Fibroblast of villous mesenchyme (primary cell): ENCODE measurements at places on chromosomes 6 and 20. TPM values are rescaled to one million over a fixed set of nuclear protein-coding genes. Genes with fewer than 3 reads are reported as not detected.

GRCh38 chr6:141552463-141552862, 580.3 kb upstream of the GJE1 start:
- DNase-seq: peak; percentile 72

PERP gene
- total RNA-seq: 11.0 and 11.2 TPM in 2 replicates

- no peak for DNase-seq
Measured at GRCh38 chr6:134196568-134197193, 121.2 kb downstream of the SGK1 start.

DNA sequence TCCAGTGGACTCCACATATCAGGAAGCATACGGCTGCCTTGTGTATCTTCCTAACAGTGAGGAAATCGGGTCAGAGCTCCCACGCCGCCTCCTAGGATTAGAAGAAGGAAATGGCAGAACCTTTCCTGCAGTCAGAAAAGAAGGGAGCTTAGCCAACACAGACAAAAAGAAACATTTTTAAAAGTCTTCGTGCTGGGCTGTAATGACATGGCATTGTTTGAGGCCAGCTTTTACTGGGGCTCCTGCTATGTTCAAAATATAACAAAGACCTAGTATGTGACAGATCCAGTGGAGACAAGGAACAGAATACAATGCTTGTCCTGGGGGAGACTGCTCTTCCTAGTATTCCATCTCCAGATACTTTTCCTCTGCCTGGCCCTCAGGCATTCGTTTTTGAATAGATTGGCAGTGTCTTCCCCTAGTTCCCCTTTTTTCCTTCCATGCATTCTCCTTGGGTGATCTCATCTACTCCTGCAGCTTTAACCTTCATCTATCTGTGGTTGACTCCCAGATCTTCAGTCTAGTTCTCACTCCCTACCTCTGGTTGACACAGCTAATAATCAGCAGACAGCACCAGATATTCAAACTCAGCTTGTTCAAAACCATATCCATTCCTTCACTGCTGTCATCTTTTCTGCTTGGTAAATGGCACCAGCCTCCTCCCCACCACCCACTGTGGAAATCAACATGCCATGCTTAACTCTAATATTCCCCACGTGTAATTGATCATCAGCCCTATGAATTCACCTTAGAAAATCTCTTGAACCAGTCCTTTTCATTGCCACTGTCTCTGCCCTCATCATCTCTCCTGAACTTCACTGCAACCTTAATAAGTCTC, 94.5 kb upstream of the VSTM2L start:
- DNase-seq: no peak

- peak; percentile 18 for DNase-seq
Measured at GRCh38 chr6:147268254-147268653, 64.0 kb downstream of the STXBP5 start.

TNXB gene
- 4.8 and 17.7 TPM in 2 replicates for total RNA-seq

- peak; percentile 87 for DNase-seq
Measured at GRCh38 chr6:147161974-147162495, 42.2 kb upstream of the STXBP5 start.

GRCh38 chr20:58267389-58268215, 39.1 kb upstream of the ANKRD60 start:
- no peak for DNase-seq

CYP39A1 gene
- 2.6 TPM in 2 replicates for total RNA-seq

DNA sequence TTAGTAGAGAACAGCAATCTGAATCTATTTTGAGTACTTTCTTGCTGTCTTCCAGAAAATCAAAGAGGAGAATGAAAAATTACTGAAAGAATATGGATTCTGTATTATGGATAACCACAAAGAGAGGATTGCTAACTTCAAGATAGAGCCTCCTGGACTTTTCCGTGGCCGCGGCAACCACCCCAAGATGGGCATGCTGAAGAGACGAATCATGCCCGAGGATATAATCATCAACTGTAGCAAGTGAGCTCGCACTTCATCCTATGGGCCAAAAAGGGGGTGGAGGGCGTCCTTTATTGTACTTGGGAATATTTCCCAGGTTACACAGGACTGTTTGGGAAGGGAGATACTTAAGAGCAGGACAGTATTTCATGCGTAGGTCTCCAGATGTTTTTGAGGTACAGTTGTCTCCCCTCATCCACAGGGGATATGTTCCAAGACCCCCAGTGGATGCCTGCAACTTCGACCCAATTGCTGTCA, 37.3 kb upstream of the PLCG1 start:
- DNase-seq: no peak

- no peak for DNase-seq
Measured at GRCh38 chr6:139147628-139148027, 12.7 kb downstream of the HECA start.

DNA sequence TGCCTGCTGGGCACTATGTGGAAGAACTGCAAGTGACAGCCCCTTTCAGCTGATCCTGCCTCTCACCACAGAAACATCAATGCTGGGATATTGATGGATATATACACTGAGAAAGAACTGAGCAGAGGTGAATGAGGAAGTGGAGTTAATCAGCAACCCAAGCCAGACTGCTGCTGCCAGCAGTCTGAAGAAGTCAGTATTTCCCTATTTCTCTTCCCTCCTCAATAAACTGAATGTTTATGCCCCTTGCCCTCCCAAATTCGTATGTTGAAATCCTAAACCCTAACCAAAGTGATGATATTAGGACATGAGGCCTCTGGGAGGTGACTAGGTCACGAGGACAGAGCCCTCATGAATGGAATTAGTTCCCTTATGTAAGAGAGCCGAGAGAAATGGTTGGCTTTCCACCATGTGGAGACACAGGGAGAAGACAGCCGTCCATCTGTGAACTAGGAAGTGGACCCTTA, 76.3 kb downstream of the CDK19 start:
- no peak for DNase-seq

- no peak for DNase-seq
Measured at GRCh38 chr20:23608251-23608846, 2.6 kb upstream of the CST9 start.

DNA sequence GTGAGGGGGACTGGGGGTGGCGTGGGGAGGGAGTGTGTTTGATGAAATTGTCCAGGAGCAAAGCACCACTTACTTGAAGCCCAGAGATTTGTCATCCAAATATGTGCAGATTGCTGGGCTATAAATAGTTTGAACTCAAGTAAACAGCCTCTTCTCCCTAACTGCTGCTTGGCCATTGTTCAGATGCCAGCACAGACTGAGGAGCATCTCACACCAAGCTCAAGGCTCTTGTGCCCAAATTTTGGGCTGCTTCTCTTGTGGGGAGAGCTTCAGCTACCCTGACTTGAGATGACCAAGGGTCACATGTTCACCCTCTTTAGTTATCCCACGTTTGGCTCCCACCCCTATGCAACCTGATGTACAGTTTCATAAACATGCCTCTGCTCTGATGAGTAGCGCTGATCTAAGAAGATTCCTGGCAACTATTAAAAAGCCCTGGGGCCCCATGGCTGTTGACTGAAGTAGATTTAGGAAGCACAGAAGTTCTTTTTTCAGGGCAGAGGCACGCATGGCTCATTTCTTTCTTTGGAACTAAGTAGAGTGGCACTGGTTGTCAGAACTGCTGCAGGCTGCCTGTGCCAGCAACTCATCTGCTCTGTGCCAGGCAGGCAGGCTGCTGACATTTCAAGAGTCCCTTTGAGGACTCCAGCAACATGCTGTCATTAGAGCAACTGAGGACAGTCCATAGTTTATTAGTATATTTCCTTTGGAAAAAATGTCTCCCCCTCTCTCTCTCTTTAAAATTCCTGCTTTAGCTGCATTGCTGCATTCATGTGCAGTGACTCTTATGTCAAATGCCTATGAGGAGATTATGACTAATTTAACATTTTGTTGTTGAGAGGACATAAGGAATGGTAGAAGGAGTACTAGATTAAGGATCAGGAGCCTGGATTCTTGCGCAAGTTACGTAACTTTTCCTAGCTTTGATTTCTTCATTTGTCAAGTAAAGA, 9.6 kb upstream of the PKIG start:
- DNase-seq: peak; percentile 90

GRCh38 chr6:166597711-166598440, 11.4 kb upstream of the RAMACL start:
- no peak for DNase-seq

GRCh38 chr20:50913690-50914375, 17.4 kb downstream of the ADNP start:
- peak; percentile 71 for DNase-seq

PGK2 gene
- not detected in 2 replicates for total RNA-seq

MYH7B gene
- under 0.01 TPM in 1 of 2 replicates, not detected in the other for total RNA-seq

GRCh38 chr20:831251-831650, 2.3 kb upstream of the FAM110A start:
- DNase-seq: no peak

- no peak for DNase-seq
Measured at GRCh38 chr6:157787080-157787479, 36.0 kb upstream of the SNX9 start.

DNA sequence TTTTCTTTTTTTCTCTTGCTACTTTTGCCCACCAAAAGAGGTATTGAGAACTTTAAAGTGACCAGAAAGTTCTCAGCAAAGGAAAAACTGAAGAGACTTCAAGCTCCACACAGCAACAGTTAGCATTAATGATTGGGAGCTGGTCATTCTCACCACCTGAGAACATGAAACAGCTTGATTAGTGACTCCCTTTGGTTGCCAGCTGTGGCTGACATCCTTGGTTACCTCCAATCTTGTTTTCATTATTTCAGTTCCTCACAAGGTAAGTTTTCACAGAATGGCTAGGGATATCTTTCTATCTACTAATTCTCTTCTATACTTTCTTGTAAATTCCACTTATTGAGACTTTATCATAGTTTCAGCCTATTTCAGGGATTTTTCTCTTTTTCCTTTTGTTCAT, 427.9 kb downstream of the QKI start:
- no peak for DNase-seq

GRCh38 chr6:139230391-139230840, 61.4 kb downstream of the TXLNB start:
- peak; percentile 24 for DNase-seq

DNA sequence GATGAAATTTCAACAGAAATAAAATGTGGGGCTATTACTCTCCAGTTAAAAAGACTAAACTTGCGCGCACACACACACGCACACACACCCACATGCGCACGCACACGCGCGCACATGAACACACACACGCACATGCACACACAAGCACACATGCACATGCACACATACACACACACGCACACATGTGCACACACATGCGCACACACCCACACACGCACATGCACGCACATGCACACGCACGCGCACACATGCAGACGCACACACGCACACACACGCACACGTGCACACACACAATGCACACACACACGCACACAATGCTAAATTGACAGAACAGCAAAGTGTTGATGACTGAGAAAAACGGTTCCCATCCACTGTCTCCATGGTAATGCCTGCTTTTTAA, 754.1 kb downstream of the CBLN4 start:
- no peak for DNase-seq
